Naive thymus-derived CD8-positive, alpha-beta T cell (primary cell): ENCODE measurements at places on chromosomes 7 and 10. TPM values are rescaled to one million over a fixed set of nuclear protein-coding genes. Genes with fewer than 3 reads are reported as not detected.

- no peak for DNase-seq
These were observed 93.8 kb downstream of the ZRANB1 start for GRCh38 chr10:125035588-125036295.

DNA sequence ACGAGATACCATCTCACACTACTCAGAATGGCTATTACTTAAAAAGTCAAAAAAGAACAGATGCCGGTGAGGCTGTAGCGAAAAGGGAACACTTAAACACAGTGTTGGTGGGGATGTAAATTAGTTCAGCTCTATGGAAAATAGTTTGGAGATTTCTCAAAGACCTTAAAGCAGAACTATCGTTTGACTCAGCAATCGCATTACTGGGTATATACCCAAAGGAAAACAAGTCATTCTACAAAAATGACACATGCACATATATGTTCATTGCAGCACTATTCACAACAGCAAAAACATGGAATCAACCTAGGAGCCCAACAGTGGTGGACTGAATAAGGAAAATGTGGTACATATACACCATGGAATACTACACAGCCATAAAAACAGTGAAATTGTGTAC is 56.9 kb downstream of the SAMD9 start:
- DNase-seq: no peak

- DNase-seq: no peak
These were observed 131.6 kb downstream of the PDE1C start for GRCh38 chr7:31938650-31939049.

DNA sequence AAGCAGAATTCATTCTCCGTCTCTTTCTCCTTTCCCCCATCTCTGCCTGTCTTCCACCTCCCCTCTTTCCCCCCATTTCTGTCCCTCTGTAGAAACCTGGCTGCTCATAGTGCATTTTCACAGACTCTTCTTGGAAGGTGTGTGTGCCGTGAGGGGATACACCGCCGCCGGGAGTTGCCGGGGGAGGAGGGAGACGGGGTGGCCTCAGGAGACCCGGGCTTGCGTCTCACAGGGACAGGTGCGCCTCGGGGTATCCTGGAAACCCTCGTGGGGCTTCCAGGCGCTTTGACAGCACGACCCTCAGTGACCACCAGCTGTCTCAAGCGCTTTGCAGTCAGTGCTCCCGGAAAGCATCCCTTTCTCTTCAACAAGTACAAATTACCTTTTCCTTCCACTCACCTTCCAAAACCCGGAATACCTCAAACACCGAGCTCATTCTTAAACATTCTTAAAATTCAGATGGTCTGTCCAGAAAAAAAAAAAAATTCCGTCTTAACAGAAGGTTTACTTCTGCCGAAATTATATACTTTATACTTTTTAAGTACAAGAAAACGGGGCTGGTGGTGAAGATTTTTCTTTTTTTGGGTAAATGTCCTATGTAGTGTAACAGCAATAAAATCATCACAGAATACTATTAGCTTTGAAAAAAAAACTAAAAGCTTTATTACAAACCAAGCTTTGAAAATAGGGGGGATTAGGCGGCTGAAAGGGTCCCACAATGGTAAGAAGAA is 8.2 kb downstream of the EMX2 start:
- no peak for DNase-seq

Gene HOXA13
- not detected for total RNA-seq

Gene SAP25
- 118 TPM for total RNA-seq

Gene ASB10
- total RNA-seq: not detected

Gene DDC
- not detected for total RNA-seq
